ENCODE measurements at places on chromosomes 3 and 15.

- no peak for DNase-seq
Observed at GRCh38 chr3:61853912-61854311, 292.5 kb downstream of the PTPRG start.

DNA sequence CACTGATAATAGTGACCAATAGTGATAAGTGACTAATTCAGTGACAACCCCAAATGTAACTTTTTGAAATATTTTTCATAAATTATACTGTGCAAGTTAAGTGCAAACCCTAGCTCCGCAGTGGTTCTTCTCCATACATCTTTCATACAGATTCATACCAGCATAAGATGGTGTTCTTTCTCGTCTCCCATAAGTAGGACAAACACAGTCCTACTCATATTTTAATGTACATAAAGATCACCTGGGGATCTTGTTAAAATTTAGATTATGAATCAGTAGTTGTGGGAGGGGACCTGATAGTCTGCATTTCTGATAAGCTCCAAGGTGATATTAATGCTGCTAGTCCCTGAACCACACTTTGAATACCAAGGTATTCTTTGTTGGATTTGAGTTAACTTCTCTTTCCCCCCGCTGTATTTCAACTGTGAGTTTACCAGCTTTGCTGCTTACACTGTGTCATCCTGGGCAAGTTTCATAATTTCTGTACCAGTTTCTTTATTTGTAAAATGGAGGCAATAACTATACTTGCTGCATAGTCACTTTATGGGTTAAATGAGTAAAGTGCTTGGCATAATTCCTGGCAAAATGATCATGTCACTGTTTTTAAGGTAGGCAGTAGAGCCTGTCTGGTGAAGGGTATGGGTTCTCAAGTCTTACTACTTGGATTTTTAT lies 34.7 kb upstream of the C3orf38 start:
- DNase-seq, result no peak

GRCh38 chr15:65395567-65396202 lies 17.9 kb upstream of the IGDCC3 start:
- DNase-seq, result no peak

DNA sequence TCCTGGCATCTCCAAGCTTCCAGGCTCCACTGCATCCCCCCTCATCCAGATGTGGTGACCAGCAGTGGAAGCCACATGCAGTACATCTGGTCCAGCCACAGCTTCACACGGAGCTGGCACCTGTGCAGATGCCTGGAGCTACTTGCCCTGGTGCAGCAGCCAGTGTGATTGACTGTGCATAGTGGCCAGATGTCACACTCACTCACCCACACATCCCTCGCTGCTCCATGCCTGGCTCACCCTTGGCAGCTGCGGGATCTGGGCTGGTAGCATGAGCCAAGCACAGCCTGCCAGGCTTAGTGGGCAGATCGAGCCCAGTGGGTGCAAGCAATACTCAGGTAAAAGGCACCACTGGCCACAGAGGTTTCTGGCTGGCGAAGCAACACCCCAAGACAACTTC lies 398.0 kb upstream of the CNTN4 start:
- DNase-seq, result no peak

GRCh38 chr15:87672309-87673288 lies 583.9 kb downstream of the NTRK3 start:
- DNase-seq, result peak; percentile 21

DNA sequence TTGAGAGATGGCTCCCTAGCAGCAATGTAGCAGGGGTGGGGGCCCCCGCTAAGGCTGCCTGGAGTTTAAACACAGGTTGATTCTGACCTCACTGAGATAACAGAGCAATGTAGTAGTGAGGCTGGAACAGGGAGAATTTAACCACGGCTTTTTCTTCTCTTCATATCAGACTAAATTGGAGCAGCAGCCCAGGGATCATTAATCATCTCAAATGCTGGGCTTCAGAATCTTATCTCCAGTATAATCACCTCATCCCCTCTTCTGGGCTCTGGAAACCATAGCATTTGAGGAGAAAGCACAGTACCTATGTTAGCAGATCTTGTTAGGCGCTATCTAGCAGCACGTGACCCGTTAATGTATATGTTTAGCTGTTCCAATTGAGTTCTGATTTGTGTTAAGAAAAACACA lies 25.4 kb upstream of the DET1 start:
- DNase-seq, result no peak

- DNase-seq, result no peak
Observed at GRCh38 chr3:162175145-162175544, 678.5 kb downstream of the OTOL1 start.

GRCh38 chr3:126131881-126132750 lies 48.2 kb upstream of the SLC41A3 start:
- DNase-seq, result no peak

GRCh38 chr3:161156936-161157335 lies 51.8 kb upstream of the B3GALNT1 start:
- no peak for DNase-seq

DNA sequence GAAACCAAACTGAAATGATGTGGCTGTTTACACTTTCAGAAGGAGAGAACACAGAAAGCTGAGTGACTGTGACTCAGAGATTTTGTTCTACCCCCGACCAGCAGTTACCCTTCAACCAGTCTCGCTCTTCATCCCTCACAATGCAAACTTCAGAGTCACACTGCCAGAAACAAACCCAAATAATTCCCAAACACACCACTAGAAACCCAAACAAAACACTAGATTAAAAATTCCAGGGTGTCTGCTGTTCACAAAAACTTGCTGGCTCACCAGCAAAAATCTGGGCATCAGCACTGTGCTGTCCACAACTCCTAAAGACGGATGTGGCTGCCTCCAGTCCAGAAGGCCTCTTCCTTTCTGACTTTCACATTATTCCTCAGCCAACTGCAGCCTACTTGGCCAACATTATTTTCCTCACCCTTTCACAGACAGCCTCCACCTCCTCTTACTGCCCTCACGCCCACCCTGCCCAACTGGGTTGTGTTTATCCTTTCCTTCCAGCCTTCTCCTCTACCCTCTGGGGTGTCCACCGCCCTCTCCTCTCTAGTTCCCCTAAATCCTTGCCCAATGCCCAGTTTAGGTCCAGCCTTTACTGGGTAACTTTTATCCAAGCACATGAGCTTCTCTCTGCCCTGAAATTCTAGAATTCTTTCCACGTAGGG lies 71.4 kb downstream of the MECOM start:
- no peak for DNase-seq

- DNase-seq, result no peak
Observed at GRCh38 chr3:150741497-150742140, 21.4 kb downstream of the SIAH2 start.

DNA sequence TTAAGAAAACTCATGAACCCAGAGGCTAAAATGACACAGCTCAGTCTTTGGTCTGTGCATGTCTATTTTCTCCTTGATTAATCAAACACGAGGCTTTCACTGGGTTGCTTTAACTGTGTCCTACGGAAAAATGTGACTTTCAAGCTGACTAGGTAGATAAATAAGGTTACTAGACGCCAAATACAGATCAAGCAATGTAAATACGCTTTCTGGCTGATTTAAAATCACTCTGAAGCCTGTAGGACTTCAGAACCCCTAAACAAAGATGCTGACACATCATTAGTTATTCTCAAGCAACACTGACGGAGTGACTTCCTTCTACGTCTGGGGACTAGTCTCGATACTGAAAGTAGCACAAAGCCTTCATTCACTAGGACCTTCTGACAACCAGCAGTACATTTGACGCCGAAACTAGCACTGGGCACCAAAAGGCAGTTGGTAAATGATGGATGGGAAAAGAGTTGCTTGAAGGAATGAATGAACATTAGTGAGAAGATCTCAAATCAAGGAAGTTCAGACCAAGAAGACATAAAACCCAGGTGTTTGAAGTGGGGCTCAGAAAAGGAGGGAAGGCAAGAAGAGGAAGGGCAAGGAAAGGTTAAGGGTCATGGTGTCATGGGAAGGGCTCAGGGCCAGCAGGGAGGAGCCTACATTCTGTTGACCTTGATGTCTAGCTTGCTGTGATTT lies 67.1 kb upstream of the CDV3 start:
- DNase-seq, result peak; percentile 76

- DNase-seq, result no peak
Observed at GRCh38 chr3:45884368-45885201, 1.8 kb upstream of the CCR9 start.

- no peak for DNase-seq
Observed at GRCh38 chr3:148226246-148226645, 471.5 kb upstream of the AGTR1 start.

GRCh38 chr3:63089007-63089750 lies 188.9 kb upstream of the SYNPR start:
- no peak for DNase-seq

DNA sequence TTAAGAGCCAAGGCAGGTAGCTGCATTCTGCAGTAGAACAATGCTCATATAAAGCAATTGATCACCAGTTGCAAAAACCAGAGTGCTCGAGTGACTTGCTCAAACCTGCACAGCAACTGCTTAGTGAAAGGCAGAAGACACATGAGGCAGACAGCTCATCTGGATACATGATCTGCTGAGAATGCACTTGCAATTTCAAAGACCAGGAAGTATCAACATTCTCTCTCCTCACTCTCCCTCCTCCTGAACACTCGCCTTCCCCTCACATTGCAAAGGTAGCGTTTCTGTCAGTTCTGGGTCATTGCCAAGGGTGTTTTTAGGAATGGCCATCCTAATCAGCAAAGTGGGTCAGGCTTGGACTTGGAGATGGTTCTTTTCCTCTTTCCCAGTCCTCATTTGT lies 61.0 kb downstream of the BFSP2 start:
- no peak for DNase-seq

DNA sequence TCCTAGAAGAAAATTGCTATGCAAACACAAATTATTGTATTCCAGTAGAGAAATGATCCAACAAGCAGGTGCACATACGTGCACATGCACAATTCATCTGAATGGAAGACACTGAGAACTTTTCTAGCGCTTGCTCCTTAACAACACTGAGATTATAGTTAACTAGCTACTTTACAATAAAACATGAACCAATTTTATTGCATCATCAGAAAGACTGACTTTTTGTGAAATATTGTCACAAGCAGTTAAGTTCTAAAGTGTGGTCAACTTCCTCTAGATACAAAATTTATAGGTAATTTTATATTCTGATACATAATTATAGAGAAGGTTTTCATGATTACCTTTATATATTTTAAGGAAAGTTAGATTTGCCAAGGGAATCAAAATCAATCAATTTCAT lies 135.4 kb downstream of the ABI3BP start:
- DNase-seq, result no peak

DNA sequence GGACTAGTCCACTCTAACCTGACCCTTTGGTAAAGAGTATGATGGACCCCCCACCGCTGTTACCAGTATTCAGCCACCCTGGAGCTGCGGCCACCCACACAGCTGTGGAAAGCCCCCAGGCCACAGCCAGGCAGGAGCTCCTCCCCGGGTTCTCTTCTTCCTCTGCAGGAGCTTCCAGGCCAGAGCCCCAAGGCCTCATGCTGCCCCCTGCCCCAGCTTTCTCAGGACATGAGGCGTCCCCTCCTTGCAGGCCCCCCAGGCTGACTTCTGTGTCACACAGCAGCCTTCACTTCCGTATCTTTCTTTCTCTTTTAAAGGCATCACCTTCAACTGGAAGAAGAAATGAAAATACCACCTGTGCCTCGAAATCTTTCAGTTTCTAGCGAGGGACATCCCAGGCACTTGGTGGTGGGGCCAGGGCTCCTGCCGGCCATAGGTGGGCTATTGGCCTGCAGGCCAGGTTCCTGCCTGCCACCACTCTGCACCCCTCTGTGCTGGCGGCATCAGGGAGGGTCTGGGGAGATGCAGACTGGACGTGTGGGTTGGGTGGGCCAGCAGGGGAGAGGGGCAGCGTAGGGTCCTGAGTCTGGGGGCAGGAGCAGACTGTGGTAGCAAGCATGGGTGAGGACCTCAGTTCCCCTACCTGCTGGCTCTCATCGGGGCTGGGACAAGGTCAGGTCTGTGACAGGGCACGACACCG lies 19.9 kb downstream of the KLF13 start:
- no peak for DNase-seq

DNA sequence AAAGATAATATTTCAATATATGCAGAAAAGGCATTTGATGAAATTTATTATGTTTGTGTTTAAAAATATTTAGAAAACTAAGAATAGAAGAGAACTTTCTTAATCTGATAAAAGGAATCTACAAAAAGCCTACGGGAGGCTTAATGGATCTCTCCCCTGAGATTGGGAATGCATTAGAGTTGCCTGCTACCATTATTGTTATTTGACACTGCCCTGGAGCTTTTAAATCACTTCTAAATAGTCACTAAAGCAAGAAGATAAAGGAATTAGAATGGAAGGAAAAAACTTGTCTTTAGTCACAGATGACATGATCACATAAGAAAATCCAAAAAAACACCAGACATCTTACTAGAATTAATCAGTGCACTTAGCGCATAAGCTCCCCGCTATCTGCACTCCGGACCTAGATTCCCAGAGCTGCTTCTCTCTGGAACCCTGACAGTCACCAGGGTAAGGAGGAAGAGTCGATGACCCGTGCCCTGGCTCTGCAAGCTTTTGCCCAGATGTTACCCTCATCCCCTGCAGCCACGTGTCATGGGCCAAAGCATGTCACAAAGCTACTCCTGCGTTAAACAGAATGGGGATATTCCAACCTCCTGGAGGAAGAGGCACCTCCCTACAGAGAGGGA lies 97.1 kb downstream of the MINAR1 start:
- DNase-seq, result no peak

GRCh38 chr3:132325103-132325606 lies 7.9 kb downstream of the ACP3 start:
- DNase-seq, result no peak

- no peak for DNase-seq
Observed at GRCh38 chr3:149713730-149714654, 38.3 kb downstream of the COMMD2 start.

DNA sequence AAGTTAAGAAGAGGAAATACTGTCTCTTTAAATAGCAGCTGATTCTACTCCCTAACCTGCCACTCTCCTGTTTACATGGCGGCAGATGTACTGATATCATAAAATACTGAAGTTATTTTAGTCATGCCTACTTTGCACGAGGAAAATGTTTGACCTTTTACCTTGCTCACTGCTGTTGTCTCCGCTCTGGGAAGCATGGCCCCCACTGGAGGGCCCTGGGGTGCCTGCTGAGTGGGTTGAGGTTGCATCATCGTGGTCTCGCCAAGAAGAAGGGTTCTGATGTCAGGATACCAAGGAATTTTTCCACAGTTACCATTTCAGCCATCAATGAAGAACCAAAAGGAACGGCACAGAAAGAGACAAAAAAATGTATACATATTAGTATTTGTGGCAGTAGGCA lies 16.7 kb downstream of the MEIS2 start:
- no peak for DNase-seq

GRCh38 chr3:191355406-191355805 lies 25.1 kb upstream of the UTS2B start:
- no peak for DNase-seq

DNA sequence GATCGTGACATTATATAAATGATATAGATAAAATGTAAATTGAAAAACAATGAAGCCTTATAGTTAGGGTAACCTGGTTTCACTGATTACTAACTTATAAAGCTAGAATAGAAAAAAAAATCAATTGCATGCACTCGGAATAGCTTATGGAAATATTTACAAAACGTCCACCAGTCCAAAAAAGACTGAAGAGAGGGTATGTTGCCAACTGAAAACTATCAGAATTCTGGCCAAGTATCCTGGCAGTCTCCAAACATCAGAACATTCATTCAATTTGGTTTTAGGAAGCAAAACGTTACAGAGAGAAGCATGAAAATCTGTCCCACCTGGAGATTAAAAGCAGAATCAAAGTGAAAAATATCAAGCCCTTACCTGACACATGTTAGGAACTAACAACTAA lies 892.4 kb downstream of the ROBO1 start:
- no peak for DNase-seq

All from suppressor macrophage treated with lipopolysaccharide for 1 hour (primary cell).